Naive thymus-derived CD4-positive, alpha-beta T cell (primary cell): ENCODE measurements at places on chromosomes 5 and 9. TPM values are rescaled to one million over a fixed set of nuclear protein-coding genes. Genes with fewer than 3 reads are reported as not detected.

DNA sequence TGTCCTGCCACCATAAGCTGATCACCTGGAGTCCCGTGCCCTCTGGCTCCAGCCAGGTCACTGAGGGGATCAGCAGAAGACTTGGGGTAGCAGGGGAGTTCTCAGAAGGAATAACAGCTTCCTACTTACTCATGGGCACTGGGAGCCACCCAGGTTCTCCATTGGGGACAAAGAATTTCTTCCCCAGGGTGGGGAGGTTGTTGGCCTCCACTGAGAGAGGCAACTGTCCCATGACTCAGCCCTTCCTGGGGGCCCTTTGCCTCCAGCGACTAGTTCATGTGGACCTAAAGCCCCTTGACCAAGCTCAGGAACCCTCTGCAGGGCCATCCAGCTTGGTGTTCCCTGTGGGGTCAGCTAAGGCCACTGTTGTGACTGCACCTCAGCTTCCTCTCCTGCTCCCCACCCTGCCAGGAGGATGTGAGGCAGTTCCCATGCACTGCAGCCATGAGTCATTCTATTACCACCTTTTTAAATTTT, 175.0 kb downstream of the AUH start:
- no peaks in the 10 kb centered on the region for H3K36me3 ChIP-seq
- peaks cover 4% of the 10 kb centered on the region for H3K4me1 ChIP-seq
- H3K27ac ChIP-seq, result no peak overlapping the region
- no peak for DNase-seq
- no peak overlapping the region for H3K4me3 ChIP-seq

- no peaks in the 10 kb centered on the region for H3K4me1 ChIP-seq
- no peak for DNase-seq
- H3K4me3 ChIP-seq, result no peak overlapping the region
- H3K27me3 ChIP-seq, result no peaks in the 10 kb centered on the region
- H3K27ac ChIP-seq, result no peak overlapping the region
- H3K36me3 ChIP-seq, result no peaks in the 10 kb centered on the region
Observed at GRCh38 chr5:176469296-176469695, 21.1 kb downstream of the FAF2 start.

DNA sequence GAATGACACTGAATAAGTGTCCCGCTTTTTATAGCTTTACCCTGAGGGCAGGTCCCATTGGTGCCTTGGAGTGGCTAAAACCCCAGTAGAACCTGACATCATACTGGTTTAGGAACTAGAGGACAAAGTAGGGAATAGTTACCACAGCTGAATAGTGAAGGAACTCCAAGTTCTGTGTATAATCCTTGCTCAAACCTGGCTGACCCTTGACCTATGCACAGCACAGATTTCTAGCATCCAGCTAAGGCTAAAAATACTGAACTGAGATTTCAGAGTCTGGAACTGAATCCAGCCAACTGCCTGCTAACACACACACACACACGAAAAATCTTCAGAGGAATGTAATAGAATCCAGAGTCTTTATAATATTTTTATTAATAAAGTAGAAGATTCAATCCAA, 50.8 kb downstream of the C5 start:
- H3K4me3 ChIP-seq, result no peak overlapping the region
- no peaks in the 10 kb centered on the region for H3K4me1 ChIP-seq
- H3K36me3 ChIP-seq, result no peaks in the 10 kb centered on the region

DNA sequence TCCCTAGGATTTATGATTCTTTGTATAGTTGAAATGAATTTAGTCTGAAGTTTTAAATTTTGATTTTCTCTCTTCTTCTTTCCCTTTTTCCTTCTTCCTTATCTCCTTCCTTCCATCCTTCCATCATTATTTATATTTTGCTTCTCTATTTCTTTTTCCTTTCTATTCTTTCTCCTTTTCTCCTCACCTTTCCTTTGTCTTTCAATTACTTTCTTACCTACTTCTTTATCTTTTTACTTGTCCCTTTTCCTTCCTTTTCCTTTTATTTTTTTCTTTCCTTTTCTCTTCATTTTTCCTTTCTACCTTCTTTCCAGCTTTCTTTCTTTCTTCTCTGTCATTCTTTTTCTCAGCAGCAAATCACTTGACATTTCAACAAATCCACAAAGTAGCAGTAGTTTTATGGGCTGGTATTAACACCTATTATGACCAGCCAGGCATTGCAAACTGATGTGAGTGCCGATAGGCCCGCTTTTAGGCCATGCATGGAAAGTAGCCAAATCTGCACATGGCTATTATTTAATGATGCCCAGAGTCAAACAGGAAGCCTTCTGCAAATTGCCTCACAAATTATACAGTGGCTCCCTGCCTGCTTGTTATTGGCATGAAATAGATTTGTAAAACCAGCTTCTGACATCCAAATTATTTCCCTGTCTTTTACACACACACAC, 37.1 kb upstream of the NR3C1 start:
- no peaks in the 10 kb centered on the region for H3K36me3 ChIP-seq
- no peak overlapping the region for H3K4me3 ChIP-seq
- no peaks in the 10 kb centered on the region for H3K27me3 ChIP-seq
- no peak for DNase-seq

GRCh38 chr5:7578071-7578470, 182.1 kb downstream of the ADCY2 start:
- H3K27ac ChIP-seq, result no peak overlapping the region
- H3K4me1 ChIP-seq, result no peaks in the 10 kb centered on the region
- no peak for DNase-seq
- H3K27me3 ChIP-seq, result no peaks in the 10 kb centered on the region

GRCh38 chr5:127031863-127032232, 1.5 kb upstream of the MARCHF3 start:
- H3K4me1 ChIP-seq, result no peaks in the 10 kb centered on the region
- H3K4me3 ChIP-seq, result peak overlapping the region; percentile 79
- H3K27ac ChIP-seq, result no peak overlapping the region
- no peak for DNase-seq
- H3K36me3 ChIP-seq, result peaks cover 7% of the 10 kb centered on the region

GRCh38 chr5:32406650-32407049, 37.9 kb downstream of the ZFR start:
- no peaks in the 10 kb centered on the region for H3K27me3 ChIP-seq
- DNase-seq, result no peak
- no peaks in the 10 kb centered on the region for H3K4me1 ChIP-seq
- no peak overlapping the region for H3K27ac ChIP-seq

- no peaks in the 10 kb centered on the region for H3K4me1 ChIP-seq
- H3K4me3 ChIP-seq, result no peak overlapping the region
- DNase-seq, result no peak
- H3K36me3 ChIP-seq, result peaks cover 13% of the 10 kb centered on the region
- H3K27ac ChIP-seq, result no peak overlapping the region
Observed at GRCh38 chr9:85602742-85603141, 139.0 kb downstream of the AGTPBP1 start.

DNA sequence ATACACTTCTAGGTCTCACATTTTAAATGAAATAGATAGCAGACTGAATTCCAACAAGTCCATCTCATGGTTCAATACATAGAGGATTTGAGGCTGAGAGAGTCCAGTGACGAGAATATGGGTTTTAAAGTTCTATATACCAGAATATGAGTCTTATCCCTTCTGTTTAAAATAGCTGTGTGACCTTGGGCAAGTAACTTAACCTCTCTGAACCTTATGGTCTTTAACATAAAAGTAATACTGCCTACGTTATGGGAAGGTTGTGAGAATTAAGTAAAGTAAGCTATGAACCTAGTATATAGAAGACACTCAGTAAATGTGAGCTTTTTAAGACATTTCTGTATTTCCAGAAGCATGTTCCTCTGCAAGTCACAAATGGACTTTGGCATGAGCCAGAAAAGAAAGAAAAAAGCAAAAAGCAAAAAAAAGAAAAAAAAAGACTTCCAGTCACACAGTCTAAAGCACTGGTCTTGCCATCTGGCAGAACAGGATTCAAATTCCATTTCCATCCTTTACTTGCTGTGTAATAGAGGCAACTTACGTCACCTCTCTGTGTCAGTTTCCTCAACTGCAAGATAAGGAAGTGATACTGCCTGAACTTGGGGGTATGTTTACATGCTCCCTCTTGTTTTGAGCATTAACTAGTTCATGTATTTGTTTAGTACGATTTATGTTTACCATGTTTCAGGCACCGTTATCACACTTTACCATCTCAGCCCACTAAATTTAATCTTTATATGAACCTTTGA, 248.2 kb downstream of the TRIM32 start:
- DNase-seq, result no peak
- no peaks in the 10 kb centered on the region for H3K27me3 ChIP-seq
- H3K36me3 ChIP-seq, result no peaks in the 10 kb centered on the region
- no peak overlapping the region for H3K4me3 ChIP-seq
- no peak overlapping the region for H3K27ac ChIP-seq

- H3K36me3 ChIP-seq, result no peaks in the 10 kb centered on the region
- peaks cover 2% of the 10 kb centered on the region for H3K27me3 ChIP-seq
- no peak overlapping the region for H3K4me3 ChIP-seq
- H3K27ac ChIP-seq, result no peak overlapping the region
- H3K4me1 ChIP-seq, result no peaks in the 10 kb centered on the region
- no peak for DNase-seq
Observed at GRCh38 chr9:101737705-101738565, 512 bp downstream of the GRIN3A start.

- H3K27ac ChIP-seq, result no peak overlapping the region
- H3K4me3 ChIP-seq, result no peak overlapping the region
- no peaks in the 10 kb centered on the region for H3K36me3 ChIP-seq
- no peaks in the 10 kb centered on the region for H3K4me1 ChIP-seq
- no peak for DNase-seq
Observed at GRCh38 chr5:146410272-146410671, 36.9 kb upstream of the TCERG1 start.

GRCh38 chr5:168693297-168693696, 114.1 kb upstream of the PANK3 start:
- no peak overlapping the region for H3K4me3 ChIP-seq
- no peak overlapping the region for H3K27ac ChIP-seq
- H3K4me1 ChIP-seq, result no peaks in the 10 kb centered on the region
- H3K27me3 ChIP-seq, result no peaks in the 10 kb centered on the region
- no peak for DNase-seq
- no peaks in the 10 kb centered on the region for H3K36me3 ChIP-seq

DNA sequence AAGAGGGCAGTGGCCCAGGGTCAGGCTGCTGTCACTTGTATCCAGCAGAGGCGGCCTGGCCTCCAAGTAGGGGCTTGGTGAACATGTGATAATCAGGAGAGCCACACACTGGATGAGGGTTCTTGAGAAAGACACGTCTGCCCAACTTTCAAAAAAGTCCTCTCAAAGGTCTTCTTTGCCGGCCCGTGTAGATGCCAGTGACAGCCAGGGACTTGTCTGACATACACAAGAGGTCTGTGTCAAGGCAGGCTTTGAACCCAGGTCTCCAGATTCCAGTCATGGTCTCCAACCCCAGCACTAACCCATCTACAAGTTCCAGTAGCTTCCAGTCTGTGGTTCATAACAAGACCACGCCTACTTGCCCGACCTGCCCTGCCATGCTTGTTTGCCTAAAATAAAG, 7.9 kb upstream of the AMBP start:
- no peaks in the 10 kb centered on the region for H3K27me3 ChIP-seq
- H3K4me3 ChIP-seq, result no peak overlapping the region
- no peak overlapping the region for H3K27ac ChIP-seq
- H3K36me3 ChIP-seq, result no peaks in the 10 kb centered on the region

GRCh38 chr9:116391306-116391900, 237.8 kb downstream of the PAPPA start:
- no peak overlapping the region for H3K4me3 ChIP-seq
- H3K4me1 ChIP-seq, result no peaks in the 10 kb centered on the region
- no peak for DNase-seq
- H3K27me3 ChIP-seq, result no peaks in the 10 kb centered on the region

DNA sequence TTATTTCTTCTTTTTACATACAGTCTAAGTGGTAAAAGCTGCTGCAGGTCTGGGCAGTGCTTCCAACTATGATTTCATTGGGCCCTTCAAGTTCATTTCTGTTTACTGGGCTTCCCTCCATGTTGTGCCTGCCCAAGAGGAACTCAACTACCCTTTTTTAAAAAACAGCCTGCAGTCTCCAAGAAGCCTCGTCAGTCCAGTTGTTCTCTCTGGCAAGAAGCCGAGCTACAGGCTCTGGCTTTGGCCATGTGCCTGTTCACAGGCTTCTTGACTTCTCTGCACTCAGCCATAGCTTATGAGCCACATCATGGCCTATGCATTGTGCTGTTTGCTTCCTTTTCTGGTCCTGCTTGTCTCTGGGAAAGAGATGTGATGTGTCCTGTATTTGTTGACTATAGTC, 119.7 kb upstream of the PJA2 start:
- H3K36me3 ChIP-seq, result no peaks in the 10 kb centered on the region
- no peak for DNase-seq
- H3K27ac ChIP-seq, result no peak overlapping the region
- no peak overlapping the region for H3K4me3 ChIP-seq
- no peaks in the 10 kb centered on the region for H3K4me1 ChIP-seq
- no peaks in the 10 kb centered on the region for H3K27me3 ChIP-seq

- no peak overlapping the region for H3K27ac ChIP-seq
- H3K27me3 ChIP-seq, result no peaks in the 10 kb centered on the region
- H3K4me1 ChIP-seq, result peaks cover 7% of the 10 kb centered on the region
- DNase-seq, result no peak
- H3K36me3 ChIP-seq, result no peaks in the 10 kb centered on the region
Observed at GRCh38 chr9:86659413-86660046, 287.8 kb downstream of the GAS1 start.

GRCh38 chr5:177410575-177410974, 1.2 kb upstream of the F12 start:
- H3K36me3 ChIP-seq, result no peaks in the 10 kb centered on the region
- H3K4me1 ChIP-seq, result peaks cover 14% of the 10 kb centered on the region
- no peak overlapping the region for H3K27ac ChIP-seq
- no peak overlapping the region for H3K4me3 ChIP-seq
- no peaks in the 10 kb centered on the region for H3K27me3 ChIP-seq

GRCh38 chr9:107593224-107593870, 103.8 kb upstream of the KLF4 start:
- H3K27ac ChIP-seq, result no peak overlapping the region
- no peaks in the 10 kb centered on the region for H3K36me3 ChIP-seq
- no peaks in the 10 kb centered on the region for H3K27me3 ChIP-seq
- DNase-seq, result no peak

DNA sequence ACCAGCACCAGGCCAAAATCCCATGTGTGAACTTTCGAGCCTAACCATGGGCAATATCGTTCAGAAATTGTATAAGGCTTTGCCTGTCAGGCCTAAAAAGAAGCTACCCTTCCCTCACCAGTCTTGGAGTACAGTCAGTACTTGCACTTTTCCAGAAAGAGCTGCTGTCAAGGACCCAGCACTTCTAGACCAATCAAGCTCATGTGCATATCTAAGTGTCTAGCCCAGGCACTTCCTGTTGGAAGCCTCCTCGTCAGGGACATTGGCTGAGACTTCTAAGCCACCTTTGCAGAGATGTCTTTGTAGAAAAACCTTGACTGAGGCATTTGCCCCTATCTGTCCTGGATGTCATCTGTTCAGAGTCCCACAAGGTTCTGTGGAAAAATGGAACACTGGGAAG, 1930.5 kb downstream of the EFNA5 start:
- no peaks in the 10 kb centered on the region for H3K4me1 ChIP-seq
- no peak overlapping the region for H3K27ac ChIP-seq
- H3K27me3 ChIP-seq, result no peaks in the 10 kb centered on the region
- H3K36me3 ChIP-seq, result no peaks in the 10 kb centered on the region
- H3K4me3 ChIP-seq, result no peak overlapping the region

GRCh38 chr9:121748074-121748473, 96.6 kb downstream of the DAB2IP start:
- H3K27ac ChIP-seq, result no peak overlapping the region
- peaks cover 10% of the 10 kb centered on the region for H3K4me1 ChIP-seq
- no peaks in the 10 kb centered on the region for H3K36me3 ChIP-seq
- H3K27me3 ChIP-seq, result no peaks in the 10 kb centered on the region
- DNase-seq, result no peak

CARTPT gene
- not detected in 2 replicates for total RNA-seq

LCN15 gene
- not detected for total RNA-seq

DNAI1 gene
- not detected for total RNA-seq

COMMD10 gene
- total RNA-seq, result 37.8 TPM

CARD6 gene
- 4.6 TPM for total RNA-seq

AHRR gene
- total RNA-seq, result 0.56 TPM

PGGT1B gene
- total RNA-seq, result 47.6 TPM

CA9 gene
- not detected for total RNA-seq

SPATA31C1 gene
- total RNA-seq, result not detected

TMC1 gene
- total RNA-seq, result not detected

SLC34A3 gene
- not detected for total RNA-seq

PCDHGA3 gene
- 0.13 and 0.24 TPM in 2 replicates for total RNA-seq
